ENCODE measurements at places on chromosomes 12 and 14.

DNA sequence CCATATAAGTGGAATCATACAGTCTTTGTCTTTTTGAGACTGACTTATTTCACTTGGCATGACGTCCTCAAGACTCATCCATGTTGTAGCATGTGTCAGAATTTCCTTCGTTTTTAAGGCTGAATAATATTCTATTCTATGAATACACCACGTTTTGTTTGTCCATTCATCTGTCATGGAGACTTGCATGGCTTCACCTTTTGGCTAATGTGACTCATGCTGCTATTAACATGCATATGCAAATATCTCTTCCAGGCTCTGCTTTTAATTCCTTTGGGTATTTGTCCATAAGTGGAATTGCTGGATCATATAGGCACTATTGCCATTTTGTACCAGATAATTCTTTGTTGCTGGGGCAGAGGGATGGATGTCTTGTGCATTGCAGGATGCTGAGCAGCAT lies 19.6 kb upstream of the WSCD2 start:
- DNase-seq, result no peak

DNA sequence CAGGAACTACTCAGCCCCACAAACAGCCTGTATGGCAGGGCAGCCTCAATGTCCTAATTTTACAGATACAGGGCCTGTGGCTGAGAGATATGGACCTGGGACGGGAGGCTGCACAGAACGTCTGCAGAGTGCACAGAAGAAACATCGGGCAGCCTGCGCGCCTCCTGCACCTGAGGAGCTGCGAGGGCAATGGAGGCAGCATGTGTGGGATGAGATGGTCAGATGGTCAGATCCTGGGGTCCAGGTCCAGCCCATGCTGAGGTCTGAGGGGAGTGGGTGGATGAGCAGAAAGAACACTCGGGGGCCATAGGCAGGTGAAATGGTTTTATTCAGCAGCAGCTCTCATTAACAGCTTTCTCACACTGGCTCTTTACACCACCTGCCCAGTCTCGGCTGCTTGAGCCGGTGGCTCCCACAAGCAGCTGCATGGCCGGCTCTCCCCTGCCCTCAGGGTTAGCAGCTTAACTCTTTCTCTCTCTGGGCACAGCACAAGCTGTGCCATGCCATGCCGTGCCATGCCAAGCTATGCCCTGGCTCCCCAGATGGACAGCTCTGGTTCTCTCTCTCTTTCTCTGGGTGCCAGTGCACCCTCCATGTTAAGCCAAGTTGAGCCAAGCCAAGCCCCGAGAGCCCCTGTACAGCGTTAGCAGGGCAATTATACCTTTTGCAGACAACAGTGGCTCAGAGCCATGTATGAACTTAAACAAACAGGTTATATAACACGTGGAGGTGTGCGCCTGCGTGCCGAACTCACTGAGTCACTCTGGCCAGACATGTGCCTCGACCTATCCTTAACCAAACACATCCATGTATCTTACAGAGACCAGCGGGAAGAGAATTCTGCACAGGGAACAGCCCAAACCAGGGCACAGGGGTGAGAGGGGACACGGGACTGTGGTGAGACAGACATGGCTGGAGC lies 47.6 kb downstream of the RIMBP2 start:
- DNase-seq, result no peak

DNA sequence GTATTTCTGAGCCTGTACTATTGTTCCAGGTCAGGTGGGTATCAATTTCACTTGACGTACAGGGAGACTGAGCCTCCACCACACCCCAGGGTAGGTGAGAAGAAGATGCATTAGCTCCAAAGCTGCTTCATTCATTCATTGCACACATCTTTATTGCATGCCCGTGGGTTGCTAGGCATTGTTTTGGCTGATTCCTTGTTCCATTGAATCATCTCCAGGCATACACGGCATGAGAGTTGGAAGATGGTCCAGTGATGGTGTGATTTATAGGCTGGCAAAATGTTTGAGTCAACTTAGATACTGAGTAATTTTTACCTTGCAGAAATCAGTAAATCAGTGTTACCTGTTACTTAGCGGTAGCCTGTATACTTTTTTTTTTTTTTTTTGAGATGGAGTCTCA lies 21.2 kb downstream of the KLC1 start:
- DNase-seq, result no peak

DNA sequence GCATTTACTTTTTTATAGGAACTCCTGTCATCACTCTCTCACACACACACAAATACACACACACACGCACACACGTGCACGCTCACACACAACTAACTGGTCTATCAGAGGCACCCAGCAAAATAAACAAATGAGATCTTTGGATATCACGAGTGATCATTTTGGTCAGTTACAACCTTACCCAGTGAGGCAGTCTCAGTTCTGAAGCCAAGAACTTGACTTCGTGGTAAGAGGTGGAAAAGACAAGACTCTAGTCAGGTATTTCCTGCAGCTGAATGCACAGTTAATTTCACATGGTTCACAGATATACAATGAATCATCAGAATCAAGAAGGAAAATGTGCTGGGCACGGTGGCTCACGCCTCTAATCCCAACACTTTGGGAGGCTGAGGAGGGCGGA lies 39.4 kb downstream of the ATF7 start:
- no peak for DNase-seq

DNA sequence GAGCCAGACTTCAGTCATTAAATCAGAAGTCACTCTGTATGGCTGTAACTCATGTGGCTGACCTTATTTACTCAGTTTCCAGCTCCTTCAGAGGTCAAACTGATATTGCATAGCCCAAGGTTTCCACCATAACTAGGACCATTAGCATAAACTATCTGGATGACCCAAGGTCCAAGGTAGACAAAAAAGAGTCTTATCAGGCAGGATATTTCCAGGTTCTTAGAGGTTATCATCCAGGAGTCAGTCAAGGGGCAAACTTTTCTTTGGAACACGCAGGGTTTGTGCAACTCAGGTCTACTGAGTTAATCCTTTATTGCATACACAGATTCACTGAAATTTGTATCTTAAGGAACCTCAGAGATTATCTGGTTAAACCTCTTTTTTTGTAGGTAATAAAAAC lies 66.5 kb downstream of the AVPR1A start:
- no peak for DNase-seq

GRCh38 chr12:127041985-127042625 lies 1224.9 kb upstream of the TMEM132C start:
- DNase-seq, result no peak

- DNase-seq, result no peak
Measured at GRCh38 chr12:6961695-6962284, 8.7 kb downstream of the PHB2 start.

DNA sequence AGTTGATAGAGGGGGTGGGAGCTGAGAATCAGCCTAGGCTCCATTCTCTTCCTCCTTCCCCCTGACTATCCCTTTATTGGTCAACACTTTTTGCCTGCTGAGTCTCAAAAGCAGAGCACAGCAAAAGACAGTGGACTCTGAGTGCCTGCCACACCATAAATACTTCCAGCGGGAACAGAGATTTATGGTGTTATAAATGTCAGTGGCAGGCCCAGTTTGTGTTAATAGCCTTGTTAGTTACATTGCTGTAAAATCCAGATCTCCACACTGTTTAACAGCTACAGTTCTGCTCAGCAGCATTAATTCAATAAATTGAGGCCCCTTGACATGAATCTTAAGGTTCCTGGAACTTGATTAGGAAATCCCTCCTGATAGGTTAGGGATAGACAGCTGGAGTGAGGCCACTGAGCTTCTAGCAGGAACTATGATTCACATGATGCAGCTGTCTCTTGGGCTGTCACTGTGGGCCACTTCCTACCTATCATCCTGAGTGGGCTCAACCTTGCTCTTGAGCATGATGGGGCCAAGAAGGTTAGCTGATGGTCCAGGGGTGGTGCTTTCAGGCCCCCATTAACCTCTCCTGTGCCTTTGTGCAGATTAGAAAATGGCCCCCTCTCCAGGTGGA lies 295.2 kb upstream of the SRRM4 start:
- no peak for DNase-seq

DNA sequence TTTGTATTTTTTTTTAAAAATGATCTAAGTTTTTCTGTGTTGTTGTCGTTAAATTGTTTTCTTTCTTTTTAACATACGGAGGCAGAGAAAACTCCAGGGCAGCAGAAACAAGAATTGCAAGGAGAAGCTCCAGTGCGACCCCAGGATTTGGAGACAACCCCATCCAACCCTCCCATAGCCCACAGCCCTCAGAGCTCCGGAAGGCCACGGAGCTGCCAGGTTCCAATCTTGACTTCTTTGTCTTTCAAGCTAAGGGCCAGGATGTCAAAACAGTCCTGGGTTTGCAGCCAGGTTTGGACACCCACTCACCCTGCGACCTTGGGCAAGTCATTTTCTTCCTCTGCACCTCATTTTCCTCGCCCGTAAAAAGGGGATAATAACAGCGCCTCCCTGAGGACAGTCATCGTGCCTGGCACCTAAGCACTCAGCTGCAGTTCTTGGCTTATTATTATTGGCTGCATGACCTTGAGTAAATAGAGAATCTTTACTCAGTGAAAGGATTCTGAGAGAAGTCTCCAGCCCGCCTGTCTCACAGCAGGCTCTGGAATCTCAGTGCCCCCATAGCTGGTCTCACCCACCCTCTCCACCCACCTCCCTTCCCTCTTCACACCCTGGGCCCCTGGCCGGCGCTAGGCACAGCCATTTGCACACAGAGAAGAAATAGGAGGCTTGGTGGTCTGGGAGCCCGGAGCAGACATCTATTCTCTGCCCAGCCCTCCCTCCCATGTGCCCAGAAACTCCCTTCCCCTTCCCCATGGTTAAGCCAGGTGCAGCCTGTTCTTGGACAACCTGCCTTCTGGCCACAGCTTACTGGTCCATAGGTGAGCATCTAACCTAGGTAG lies 79.4 kb upstream of the BCL11B start:
- DNase-seq, result no peak

Data from CD8-positive, alpha-beta T cell (primary cell).